Neural progenitor cell (in vitro differentiated cells): ENCODE measurements at places on chromosomes 1 and 21. TPM values are rescaled to one million over a fixed set of nuclear protein-coding genes. Genes with fewer than 3 reads are reported as not detected.

The C1QTNF12 gene
- total RNA-seq: 0.28 and 2.1 TPM in 2 replicates

The ZBTB40 gene
- 14.9 and 15.7 TPM in 2 replicates for total RNA-seq

DNA sequence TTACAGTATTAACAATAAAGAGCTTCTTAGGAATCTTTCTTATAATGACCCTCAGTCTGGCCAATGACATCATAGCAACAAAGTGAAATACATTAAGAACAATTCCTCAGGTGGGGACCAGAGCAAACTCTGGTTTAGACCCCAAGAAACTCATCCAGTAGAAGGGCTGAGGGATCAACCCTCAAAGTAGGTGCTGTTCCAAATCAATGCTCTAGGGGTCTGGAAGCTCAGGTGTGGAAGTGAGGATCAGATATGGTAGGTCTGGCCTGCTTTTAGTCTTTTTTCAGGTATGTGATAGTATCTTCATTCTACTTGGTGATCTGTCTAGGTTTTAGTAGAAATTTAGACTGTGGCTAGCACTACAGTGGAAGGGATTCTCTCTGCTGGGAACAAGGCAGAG, 291.7 kb downstream of the PDE4B start:
- no peaks in the 10 kb centered on the region for H3K27me3 ChIP-seq
- H3K27ac ChIP-seq: no peak overlapping the region
- H3K4me1 ChIP-seq: peaks cover 5% of the 10 kb centered on the region

GRCh38 chr1:31072304-31072746, 6.8 kb upstream of the PUM1 start:
- DNase-seq: peak; percentile 16
- H3K4me1 ChIP-seq: peaks cover 4% of the 10 kb centered on the region
- no peaks in the 10 kb centered on the region for H3K27me3 ChIP-seq
- H3K4me3 ChIP-seq: no peak overlapping the region

- no peak for DNase-seq
- no peak overlapping the region for H3K4me3 ChIP-seq
- peaks cover 100% of the 10 kb centered on the region for H3K27me3 ChIP-seq
- H3K27ac ChIP-seq: no peak overlapping the region
These were observed 4.1 kb upstream of the OLIG2 start for GRCh38 chr21:33021667-33022066.

- H3K4me3 ChIP-seq: no peak overlapping the region
- no peak overlapping the region for H3K27ac ChIP-seq
- H3K27me3 ChIP-seq: no peaks in the 10 kb centered on the region
- H3K4me1 ChIP-seq: peaks cover 4% of the 10 kb centered on the region
- no peaks in the 10 kb centered on the region for H3K36me3 ChIP-seq
These were observed 39.3 kb downstream of the TCP10L start for GRCh38 chr21:32545948-32546441.

DNA sequence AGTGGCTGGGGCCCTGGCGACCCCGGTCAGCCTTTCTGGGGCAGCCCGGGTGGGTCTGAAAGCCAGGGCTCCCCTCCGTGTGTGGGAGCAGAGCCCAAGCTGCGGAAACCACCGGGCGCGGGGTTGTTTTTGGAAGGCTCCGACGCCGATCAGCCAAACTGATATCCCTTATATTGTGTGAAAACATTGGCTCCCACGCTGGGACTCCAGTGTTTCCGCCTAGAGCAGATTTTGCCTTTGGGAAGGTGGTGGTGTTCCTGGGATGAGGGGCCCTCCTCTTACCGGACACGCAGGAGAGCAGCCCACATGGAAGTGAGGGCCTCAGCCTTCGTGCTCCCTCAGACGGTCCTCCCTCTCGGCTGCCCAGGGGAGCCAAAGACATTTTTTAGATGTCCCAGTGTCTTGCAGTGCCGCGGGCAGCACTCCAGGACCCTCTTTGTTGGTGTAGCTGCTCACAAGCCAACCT, 54.3 kb downstream of the NGF start:
- no peaks in the 10 kb centered on the region for H3K36me3 ChIP-seq
- DNase-seq: no peak
- no peak overlapping the region for H3K27ac ChIP-seq
- H3K4me1 ChIP-seq: peaks cover 20% of the 10 kb centered on the region
- H3K4me3 ChIP-seq: no peak overlapping the region

DNA sequence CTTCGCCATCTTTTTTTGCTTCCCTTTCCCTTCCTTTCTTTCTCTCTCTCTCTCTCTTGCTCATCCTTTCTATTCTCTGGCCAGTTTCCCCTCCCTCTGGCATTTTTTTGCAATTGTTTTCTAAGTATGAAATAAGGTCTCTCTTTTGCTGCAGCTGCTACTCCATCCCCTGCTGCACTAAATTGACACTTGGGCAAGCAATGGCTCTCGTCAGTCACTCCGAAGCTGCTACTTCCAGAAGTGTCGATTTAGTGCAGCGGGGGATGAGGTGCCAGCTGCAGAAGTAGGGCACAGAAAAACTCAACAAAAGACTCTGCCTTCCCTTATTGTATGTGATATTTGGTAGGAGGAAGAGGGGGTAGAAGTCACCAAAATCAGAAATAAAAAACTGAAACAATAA, 642.3 kb downstream of the RWDD3 start:
- no peak overlapping the region for H3K4me3 ChIP-seq
- H3K27ac ChIP-seq: no peak overlapping the region
- no peaks in the 10 kb centered on the region for H3K36me3 ChIP-seq
- H3K27me3 ChIP-seq: no peaks in the 10 kb centered on the region

DNA sequence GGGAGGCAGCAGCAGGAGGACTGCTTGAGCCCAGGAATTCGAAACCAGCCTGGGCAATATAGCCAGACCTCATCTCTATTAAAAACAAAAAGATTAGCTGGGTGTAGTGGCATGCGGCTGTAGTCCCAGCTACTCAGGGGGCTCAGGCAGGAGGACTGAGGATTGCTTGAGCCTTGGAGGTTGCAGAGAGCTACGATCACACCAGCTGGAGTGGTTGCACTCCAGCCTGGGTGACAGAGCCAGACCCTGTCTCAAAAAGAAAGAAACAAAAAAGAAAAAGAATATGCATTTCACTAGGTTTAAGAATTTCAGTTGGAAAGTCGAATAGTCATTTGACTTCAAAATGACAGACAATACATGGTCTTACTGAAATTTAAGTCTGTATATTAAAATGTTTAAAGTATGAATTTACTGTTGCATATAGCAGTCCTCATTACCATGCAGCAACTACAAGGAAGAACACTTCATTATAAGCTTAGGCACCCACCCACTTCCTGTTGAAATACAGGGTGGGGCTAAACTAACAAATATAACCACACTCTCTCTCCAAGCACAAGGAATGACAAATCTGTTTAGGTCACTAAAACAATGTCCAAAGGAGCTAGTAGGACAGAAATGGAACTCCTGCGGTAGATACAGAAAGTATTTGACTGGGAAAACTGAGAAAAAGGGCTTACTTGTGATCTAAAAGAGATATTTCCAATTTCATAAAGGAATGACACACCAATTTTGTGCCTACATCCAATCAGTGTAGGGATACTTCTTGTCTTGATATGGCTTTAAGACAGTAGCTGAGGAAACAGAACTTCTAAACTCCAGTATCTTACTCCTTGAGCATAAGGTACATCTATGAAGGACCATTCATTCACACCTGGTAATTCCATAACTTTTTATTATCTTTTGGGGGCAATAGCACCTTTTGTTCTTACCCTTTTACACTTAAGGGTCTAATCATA, 44.1 kb downstream of the GPR3 start:
- no peaks in the 10 kb centered on the region for H3K36me3 ChIP-seq
- H3K4me3 ChIP-seq: no peak overlapping the region
- no peak overlapping the region for H3K27ac ChIP-seq
- no peaks in the 10 kb centered on the region for H3K27me3 ChIP-seq
- H3K4me1 ChIP-seq: peaks cover 10% of the 10 kb centered on the region

DNA sequence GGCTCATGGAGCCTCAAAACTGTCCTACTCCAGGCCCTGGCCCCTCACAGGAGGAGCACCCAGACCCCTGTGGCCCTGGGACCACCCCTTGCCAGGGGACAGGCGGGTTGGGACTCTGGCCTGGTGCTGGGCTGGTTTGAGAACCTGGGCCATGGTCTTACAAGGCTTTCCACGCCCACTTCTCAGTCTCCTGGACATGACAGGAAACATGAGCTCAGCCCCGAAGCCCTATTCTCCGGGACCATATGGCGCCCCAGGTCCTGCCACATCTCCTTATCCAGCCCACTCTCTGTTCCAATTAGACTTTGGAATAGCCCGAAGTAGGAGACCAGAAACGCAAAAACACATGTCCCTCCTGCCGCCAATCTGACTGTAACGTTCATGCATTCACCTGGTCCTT, 47.9 kb downstream of the KCNAB2 start:
- H3K36me3 ChIP-seq: no peaks in the 10 kb centered on the region
- H3K27me3 ChIP-seq: no peaks in the 10 kb centered on the region
- H3K4me3 ChIP-seq: no peak overlapping the region
- no peak for DNase-seq

DNA sequence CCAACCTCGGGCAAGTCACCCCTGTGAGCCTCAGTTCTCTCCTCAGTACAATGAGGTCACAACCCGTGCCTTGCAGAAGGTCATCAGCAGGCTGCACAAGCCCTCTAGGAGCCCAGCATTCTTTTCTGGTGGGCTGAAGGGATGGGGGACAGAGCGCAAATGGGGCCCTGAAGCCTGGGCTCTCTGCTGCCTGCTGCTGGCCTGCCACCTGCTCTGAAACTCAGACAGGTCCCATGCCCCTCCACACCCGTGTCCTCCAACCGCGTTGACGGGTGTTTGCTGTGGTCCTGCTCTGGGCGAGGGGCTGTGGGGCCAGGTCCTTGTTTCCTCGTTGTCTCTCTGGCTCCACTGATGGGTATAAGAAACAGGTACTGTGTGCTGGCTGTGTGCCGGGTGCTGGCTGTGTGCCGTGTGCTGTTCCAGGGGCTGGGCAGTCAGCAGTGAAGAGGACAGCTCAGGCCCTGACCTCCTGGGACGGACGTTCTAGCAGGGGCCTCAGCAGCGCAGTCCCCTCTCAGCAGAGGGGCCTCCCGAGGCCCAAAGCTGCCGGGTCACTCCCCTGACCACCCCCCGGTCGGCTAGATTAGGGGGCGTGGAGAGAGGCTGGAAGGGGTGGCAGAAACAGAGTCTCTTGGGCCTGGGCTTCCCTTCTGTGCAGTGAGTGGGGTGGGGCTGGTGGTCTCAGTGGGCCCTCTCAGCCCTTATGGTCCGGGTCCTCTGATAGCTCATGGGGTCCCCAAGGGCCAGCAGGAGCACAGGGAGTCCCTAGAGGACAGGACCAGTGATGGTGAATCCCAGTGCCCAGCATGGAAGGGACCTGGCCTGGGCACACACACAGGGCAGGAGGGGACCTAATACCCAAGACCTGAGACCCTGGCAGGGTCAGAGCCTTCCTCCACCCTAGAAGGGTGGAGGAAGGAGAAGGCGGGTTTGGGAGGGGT, 42.1 kb downstream of the DMRTB1 start:
- H3K4me3 ChIP-seq: no peak overlapping the region
- H3K27me3 ChIP-seq: no peaks in the 10 kb centered on the region
- no peak overlapping the region for H3K27ac ChIP-seq
- no peaks in the 10 kb centered on the region for H3K36me3 ChIP-seq
- peaks cover 28% of the 10 kb centered on the region for H3K4me1 ChIP-seq

DNA sequence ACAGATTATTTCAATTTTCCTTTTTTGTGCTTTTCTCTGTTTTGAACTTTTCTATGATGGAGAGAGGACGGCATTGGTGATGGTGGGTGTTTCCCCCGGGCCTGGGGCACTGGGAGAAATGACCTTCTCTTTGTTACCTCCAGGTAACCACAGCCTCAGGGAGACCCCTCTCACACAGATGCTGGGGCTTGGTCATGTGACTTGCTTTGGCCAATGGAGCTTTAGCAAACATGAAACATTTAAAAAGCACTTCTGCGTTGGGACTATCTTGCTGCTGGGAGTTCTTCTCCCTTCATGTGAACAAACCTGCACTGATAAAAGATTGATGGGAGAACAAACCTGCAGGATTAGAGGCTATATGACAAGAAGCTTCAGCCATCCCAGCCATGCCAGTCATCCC, 122.9 kb downstream of the NGF start:
- H3K27ac ChIP-seq: no peak overlapping the region
- no peaks in the 10 kb centered on the region for H3K36me3 ChIP-seq
- DNase-seq: no peak
- H3K27me3 ChIP-seq: no peaks in the 10 kb centered on the region
- no peak overlapping the region for H3K4me3 ChIP-seq
- H3K4me1 ChIP-seq: peaks cover 5% of the 10 kb centered on the region

DNA sequence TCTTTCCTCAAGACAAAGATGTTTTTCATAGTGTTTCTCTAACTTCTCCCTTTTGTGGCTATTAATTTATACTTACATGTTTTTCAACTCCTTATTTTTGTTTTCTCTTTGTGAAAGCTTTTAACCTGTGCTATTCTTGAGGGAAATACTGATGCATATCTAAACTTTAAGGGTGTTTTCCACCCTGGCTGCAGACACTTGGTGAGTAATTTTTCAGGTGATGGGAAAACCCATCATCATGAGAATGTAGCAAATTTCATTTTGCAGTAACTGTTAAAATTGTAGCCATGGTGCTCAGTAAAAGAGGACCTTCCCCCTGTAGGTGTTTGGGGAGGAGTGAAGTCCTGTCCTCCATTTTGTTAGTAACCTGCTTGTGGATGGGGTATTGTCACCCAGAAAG, 124.2 kb downstream of the LIPI start:
- no peak for DNase-seq
- H3K4me3 ChIP-seq: no peak overlapping the region
- no peaks in the 10 kb centered on the region for H3K27me3 ChIP-seq
- H3K27ac ChIP-seq: no peak overlapping the region
- H3K36me3 ChIP-seq: no peaks in the 10 kb centered on the region

DNA sequence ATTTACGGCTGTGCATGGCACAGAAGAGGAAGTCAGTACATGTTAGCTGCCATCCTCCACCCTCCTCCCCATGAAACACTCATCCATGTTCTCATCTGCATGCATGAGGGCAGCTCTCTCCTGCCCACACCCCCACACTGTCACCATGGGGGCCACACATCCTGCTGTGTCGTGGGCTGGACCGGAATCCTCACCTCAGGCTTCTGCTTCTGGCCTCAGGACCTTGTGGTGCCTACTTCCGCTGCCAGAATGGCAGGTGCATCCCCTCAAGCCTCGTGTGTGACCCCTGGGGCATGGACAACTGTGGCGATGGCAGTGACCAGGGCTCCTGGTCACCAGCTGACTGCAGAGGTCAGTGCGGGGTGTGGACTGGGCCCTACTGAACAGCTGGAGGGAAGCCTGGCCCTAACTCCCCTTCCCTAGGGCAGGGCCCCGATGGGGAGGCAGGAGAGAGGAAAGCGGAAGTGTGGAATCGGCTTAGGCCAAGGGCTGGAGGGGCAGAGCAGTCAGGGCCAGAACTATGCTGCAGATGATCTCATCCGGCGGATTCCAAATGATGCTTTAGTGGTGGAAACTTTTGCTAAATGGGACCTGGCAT, 3.8 kb downstream of the LDLRAD2 start:
- peaks cover 13% of the 10 kb centered on the region for H3K27me3 ChIP-seq
- H3K36me3 ChIP-seq: no peaks in the 10 kb centered on the region
- H3K4me3 ChIP-seq: no peak overlapping the region

GRCh38 chr1:244730153-244730933, 77.4 kb downstream of the DESI2 start:
- H3K4me1 ChIP-seq: no peaks in the 10 kb centered on the region
- peak overlapping the region; percentile 35 for H3K4me3 ChIP-seq
- peaks cover 27% of the 10 kb centered on the region for H3K27me3 ChIP-seq
